ENCODE measurements at places on chromosomes 13 and 19.

DNA sequence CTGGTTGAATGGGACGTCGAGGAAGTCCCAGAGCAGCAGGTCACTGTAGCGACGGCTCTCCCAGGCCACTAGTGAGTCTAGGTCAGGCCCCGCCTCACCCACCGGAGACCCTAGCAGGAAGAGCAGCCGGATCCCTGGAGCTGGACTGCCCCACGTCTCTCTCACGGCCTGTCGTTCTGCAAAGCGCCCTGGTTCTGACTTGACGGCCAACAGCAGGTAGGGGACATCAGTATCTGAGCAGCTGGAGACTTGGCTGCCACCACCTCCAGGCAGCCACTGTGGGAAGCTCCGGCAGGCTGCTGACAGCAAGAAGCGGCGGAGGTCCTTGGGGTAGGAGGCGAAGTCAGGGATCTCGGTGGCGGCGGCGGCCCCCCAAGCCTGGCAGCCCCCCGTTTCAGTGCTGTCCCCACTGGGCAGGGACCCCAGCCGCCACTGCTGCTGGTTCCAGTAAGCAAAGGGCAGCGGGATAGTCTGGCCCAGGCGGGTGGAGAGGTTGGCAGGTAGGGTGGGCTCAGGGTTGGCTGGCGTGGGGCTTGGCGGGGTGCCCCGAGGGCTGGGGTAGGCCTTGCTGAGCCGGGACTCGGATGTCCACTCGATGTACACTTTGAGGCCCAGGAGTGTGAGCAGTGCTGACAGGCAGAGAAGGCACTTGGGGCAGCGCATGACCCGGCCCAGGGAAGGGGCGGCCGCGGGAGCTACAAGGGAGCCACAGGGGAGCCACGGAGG, 895 bp downstream of the B3GNT8 start:
- no peak for DNase-seq

GRCh38 chr13:102779436-102780159, 6.0 kb upstream of the TEX30 start:
- no peak for DNase-seq

DNA sequence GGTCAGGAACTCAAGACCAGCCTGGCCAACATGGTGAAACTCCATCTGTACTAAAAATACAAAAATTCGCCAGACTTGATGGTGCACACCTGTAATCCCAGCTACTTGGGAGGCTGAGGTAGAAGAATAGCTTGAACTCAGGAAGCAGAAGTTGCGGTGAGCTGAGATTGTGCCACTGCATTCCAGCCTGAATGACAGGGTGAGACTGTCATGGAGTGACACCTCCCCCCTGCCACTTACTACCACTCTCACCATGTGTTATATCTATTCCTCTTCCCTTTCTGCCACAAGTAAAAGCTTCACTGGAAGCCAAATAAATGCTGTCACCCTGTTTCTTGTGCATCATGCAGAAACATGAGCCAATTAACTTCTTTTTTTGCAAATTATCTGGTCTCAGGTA, 10.6 kb upstream of the CEACAM4 start:
- no peak for DNase-seq

- DNase-seq: no peak
These were observed 11.7 kb downstream of the RAP2A start for GRCh38 chr13:97445522-97446187.

DNA sequence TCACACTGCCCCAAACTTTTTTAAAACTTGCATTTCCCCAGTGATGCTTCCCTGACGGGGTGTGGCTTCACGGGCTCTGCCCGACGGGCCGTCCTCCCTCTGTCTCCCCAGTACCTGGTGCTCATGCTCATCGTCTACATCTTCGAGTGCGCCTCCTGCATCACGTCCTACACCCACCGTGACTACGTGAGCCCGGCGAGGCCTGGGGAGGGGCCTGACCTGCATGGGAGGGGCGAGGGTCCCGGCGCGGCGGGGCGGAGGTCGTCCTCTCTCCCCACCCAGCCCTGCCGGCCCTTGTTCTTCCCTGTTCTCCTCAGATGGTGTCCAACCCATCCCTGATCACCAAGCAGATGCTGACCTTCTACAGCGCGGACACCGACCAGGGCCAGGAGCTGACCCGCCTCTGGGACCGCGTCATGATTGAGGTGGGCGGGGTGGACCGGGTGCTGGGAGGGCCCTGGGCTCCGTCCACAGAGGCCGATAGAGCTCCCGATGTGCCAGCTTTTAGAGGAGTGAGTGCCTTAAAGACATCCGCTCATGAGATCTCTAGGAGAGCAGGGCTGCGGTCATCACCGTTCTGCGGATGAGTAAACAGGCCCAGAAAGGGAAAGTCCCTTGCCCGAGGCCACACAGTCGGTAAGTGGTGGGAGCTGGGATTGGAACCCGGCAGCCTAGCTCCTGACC, 6.9 kb downstream of the UPK1A start:
- DNase-seq: no peak

DNA sequence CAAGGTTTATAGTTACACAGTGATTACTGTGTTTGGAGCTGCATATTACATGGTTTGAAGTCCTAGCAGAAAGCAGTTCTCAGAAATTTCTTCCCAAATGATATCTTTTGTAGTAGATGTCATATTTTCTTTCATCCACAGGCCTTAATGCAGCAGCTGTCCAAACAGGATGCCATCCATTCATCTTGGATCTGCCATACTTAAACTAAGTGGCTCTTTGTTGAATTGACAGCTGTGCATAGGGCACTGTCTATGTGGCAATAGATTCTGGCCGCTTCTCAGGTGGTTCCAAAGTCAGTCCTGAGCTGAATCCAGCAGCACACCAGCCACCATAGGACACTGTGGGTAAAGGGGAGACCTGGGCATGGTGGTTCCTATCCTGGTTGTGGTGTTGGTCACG, 41.6 kb upstream of the SPRY2 start:
- no peak for DNase-seq

GRCh38 chr13:114105521-114106225, 26.8 kb downstream of the RASA3 start:
- peak; percentile 43 for DNase-seq

GRCh38 chr19:35592226-35592625, 6.3 kb downstream of the PMIS2 start:
- DNase-seq: no peak

GRCh38 chr19:1107661-1108261, 4.0 kb downstream of the GPX4 start:
- no peak for DNase-seq

DNA sequence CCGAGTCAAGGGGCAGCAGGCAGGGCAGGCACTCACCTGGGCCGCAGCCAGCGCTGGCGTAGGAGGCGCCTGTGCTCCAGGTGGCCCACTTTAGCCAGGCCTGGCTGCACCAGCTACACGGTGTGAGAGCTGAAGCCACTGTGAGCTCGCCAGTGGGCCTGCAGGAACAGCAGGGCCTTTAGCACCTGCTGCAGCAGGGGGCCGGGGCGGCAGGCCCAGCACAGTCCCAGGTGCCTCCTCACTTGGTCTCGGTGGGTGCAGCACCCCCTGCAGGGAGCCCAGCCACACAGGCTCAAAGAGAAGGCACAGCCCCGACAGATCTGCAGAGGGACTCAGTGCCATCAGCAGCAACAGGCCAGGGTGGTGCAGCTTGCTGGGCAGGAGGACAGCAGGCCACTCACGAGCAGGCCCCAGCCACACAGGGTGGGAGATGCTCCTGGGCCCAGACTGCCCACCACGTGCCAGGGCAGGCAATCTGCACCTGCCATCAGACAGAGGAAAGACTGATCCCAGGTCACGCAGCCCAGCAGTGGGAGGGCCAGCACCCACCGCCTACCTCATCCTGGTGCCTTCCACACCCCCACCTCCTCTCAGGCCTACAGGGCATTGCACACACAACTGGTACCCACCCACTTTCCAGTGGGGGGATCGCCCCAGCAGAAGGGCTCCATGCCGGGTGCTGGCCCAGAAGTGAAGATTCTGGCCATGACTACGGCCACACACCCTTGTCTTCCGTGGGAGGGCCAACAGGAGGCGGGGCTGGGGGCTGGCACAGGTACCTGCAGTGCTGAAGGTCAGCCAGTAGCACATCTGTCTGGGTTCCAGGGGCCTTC, 15.8 kb downstream of the ARHGAP33 start:
- DNase-seq: no peak

GRCh38 chr13:29496241-29496712, 99.2 kb downstream of the SLC7A1 start:
- no peak for DNase-seq

DNA sequence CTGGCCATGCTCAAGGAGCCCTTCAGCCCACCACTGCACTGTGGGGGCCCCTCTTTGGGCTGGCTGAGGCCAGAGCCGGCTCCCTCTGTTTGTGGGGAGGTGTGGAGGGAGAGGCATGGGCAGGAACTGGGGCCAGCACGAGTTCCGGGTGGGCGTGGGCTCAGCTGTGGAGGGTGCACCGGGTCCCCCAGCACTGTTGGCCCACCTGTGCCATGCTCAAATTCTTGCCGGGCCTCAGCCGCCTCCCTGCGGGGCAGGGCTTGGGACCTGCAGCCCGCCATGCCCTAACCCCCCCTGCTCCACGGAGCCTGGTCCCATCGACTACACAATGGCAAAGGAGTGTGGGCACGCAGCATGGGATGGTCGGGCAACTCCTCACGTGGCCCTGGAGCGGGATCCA, 38.8 kb upstream of the TNFRSF19 start:
- no peak for DNase-seq

GRCh38 chr19:8616861-8617260, 6.3 kb upstream of the ADAMTS10 start:
- DNase-seq: no peak

DNA sequence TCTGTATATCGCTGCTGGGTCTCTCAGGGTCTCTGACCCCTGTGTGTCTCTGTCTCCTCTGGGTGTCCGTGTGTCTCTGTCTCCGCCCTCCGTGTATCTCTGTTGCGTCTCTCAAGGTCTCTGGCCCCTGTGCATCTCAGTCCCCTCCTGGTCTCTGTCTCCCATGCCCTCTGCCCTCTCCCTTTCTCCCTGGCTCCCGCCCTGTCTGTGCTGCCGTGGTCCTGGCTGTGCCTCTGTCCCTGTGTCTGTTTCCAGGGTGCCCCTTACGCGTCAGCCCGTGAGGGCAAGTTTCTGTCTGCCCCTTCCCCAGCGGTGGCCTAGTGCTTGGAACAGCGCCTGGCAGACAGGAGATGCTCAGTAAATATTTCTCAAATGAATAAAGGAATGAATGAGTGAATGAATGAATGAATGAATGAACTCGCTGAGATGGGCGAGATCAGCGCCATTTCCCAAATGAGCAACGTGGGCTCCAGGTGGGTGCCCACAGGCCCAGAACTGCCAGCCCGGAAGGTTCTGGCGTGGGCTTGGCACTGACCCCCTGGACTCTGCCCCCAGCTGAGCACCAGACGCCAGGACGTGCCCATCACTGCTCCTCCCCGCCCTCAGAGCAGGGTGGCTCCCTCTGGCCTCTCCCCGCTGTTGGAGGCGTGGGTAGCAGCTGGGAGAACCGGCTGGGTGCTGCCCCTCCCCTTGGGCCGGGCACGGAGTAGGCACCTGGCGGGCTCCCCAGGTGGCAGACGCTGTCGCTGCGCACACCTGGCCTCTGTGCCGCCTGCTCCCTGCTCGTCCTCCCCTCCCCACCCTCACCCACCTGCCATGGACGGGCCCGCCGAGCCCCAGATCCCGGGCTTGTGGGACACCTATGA, at the start of gene SULT2B1:
SULT2B1 (plus strand) TSS at position 736 of the 866 bp plus-strand sequence; CDS start at position 817, 81 bp downstream.
- DNase-seq: peak; percentile 89

DNA sequence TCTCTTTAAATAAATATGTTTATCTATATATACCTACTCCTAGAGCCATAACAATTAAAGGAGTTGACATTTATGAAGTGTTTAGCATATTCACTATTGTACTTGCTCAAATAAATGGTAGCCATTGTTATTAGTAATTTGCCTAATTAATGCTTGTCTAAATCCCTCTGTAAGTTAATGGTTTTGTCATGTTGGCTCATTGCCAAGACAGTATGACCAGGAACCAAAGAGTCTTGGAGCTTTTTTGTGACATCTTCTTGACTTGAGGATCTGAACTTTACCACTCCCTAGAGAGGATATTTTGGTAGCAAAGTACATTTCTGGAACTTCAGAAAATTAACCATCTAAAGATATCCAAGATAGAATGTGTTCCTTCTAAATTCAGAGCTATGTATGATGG, 15.5 kb downstream of the FRY start:
- DNase-seq: no peak

GRCh38 chr13:74892096-74892495, 589.9 kb downstream of the TBC1D4 start:
- no peak for DNase-seq

DNA sequence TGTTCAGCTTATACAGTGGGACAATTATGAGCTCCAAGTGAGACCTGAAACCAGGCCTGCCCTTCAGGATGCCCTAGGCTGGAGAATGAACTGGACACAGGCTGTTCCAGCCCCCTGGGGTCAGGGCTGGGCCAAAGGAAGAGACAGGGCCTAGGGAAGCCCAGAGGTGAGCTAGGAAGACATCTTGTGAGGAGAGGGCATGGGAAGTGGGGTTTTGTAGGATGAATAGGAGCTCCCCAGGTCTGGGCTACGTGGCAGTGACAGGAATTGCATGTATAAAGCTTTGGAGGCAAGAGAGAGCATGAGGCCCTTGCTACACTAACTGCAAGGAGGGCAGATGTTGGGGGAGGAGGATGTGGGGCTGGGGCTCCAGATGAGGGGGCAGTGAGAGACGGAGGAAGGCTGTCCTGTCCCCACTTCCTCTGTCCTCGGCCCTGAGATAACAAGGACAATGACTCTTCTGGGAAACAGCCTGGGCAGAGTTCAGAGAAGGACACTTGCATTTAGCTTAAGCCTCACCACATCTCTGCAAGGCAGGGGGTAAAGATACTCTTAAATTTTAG, 1.5 kb upstream of the TBXA2R start:
- no peak for DNase-seq
